T-helper 9 cell (primary cell): ENCODE measurements at places on chromosomes 7 and 10.

- no peak for DNase-seq
These were observed 8.0 kb upstream of the ZMIZ1 start for GRCh38 chr10:79060641-79061255.

- no peak for DNase-seq
These were observed 131.1 kb downstream of the CNNM2 start for GRCh38 chr10:103049237-103049636.

DNA sequence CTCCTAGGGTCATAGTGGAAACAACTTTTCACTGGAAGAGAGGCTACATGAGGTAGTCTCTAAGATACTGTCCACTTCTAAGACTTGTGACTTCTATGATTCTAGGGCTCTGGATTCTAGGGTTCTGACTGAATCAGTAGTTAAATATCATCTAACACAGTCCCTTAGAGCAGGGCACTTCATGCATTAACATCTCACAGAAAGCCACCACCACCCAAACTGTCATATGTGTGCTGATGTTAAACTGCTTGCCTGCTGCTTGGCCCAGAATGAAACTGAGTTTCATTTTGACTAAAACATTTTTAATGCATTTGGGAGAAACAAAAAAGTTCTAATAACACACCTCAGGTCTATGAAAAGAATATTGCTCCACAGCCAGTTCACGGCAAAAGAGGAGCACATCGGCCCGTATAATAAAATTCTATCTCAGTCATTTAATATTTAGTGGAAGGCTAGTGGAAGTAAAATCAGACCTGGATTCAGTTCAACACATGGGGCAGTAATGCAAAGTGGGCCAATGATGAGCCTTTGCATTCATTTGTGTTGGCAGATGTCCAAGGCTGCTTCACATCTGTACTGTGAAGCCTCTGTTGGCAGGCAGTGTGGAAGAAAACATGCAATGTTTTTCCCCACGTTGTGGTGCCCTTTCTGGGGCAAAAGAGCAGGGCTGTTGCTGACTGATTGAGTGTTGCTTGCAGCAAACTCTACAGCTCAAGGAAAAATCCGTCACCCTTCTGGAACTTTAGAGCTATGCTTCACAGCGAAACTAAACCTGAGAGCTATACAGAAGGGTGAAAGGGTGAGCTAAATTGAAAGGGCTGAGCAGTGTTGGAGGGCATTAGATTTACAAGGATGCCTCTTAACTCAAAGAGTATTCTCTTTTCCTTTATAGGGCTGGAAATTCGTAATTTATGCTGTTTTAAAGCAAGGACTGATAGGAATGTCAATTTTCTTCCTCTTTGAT, 33.5 kb upstream of the AUTS2 start:
- DNase-seq, result no peak

DNA sequence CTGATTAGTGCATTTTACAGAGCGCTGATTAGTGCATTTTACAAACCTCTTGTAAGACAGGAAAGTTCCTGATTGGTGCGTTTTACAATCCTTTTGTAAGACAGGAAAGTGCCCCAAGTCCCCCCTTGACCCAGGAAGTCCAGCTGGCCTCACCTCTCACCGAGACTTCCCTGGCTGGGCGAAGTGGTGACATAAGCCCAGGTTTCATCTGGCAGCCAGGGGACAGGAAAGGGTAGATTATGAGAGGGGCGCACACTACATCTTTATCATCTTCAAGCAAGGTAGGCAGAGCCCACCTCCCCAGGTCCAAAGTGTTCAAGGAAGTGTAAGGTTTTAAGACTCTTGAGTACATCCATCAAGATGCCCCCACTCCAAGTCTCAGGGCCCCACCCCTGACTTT, 5.5 kb upstream of the GDF10 start:
- no peak for DNase-seq

DNA sequence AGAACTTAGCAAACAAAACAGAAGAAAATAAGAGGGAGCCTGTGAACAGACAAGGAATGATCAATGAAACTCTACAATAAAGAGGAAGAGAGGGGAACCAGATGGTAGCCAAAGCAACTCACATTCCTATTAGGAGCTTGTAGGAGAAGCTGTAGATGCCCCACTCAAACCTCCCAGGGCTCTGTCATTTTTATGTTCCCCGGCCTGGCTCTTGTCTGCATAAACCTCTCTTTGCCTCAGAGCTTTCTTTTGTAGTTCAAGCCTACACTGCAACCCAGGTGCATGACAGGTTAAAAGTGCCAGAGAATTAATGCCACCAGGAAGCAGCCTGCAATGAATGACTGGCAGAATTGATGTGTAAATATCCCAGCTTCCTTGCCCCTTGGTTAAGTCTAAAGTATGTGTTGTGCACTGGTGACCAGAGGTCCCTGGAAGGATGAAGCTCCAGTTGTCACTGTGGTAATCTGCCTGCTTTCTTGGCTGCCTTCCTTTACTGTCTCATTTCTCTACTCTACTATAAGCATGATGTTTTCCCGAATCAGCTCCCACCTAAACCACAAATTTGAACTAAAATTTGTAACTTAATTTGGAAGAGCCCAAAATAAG, 40.4 kb downstream of the HDAC9 start:
- DNase-seq, result no peak

GRCh38 chr7:125668321-125668993, 738.8 kb upstream of the POT1 start:
- DNase-seq, result no peak

GRCh38 chr10:98041352-98042043, 11.1 kb upstream of the CRTAC1 start:
- DNase-seq, result peak; percentile 17

- DNase-seq, result no peak
These were observed 96.2 kb upstream of the AMPH start for GRCh38 chr7:38727184-38727940.

DNA sequence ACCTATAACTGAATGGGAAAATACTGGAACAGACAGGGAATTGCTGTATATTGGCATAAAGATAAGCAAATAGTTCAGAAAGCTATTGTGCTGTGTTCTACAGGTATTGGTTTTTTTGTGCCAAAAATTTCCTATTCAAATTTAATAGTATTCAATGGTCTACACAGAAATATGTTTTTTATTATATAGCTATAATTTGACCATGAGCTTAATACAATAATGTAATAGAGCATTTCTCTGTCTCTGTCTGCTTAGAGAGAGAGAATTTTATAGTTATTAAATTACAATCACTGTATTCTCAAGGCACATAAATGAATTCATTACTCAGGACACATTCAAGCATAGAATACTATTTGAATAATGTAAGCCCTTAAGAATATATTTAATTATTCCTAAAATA, 62.3 kb upstream of the FZD8 start:
- no peak for DNase-seq

- DNase-seq, result no peak
These were observed 16.8 kb downstream of the OCM2 start for GRCh38 chr7:97973206-97973658.

- DNase-seq, result no peak
These were observed 80.8 kb upstream of the SMIM30 start for GRCh38 chr7:113199136-113199535.

DNA sequence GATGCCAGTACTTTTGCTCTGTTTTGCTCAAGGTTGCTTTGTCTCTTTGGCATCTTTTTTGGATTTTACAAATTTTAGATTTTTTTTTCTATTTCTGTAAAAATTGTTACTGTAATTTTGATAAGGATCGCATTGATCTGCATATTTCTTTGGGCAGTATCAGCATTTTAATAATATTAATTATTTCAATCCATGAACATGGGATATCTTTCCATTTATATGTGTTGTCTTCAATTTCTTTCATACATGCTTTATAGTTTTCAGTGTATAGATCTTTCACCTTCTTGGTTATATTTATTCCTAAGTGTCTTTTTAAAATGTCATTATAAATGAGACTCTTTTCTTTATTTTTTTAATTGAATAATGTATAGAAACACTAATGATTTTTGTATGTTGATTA, 301.6 kb upstream of the SEMA3D start:
- DNase-seq, result no peak

- DNase-seq, result no peak
These were observed 9.8 kb downstream of the ALOX5 start for GRCh38 chr10:45383682-45384330.

DNA sequence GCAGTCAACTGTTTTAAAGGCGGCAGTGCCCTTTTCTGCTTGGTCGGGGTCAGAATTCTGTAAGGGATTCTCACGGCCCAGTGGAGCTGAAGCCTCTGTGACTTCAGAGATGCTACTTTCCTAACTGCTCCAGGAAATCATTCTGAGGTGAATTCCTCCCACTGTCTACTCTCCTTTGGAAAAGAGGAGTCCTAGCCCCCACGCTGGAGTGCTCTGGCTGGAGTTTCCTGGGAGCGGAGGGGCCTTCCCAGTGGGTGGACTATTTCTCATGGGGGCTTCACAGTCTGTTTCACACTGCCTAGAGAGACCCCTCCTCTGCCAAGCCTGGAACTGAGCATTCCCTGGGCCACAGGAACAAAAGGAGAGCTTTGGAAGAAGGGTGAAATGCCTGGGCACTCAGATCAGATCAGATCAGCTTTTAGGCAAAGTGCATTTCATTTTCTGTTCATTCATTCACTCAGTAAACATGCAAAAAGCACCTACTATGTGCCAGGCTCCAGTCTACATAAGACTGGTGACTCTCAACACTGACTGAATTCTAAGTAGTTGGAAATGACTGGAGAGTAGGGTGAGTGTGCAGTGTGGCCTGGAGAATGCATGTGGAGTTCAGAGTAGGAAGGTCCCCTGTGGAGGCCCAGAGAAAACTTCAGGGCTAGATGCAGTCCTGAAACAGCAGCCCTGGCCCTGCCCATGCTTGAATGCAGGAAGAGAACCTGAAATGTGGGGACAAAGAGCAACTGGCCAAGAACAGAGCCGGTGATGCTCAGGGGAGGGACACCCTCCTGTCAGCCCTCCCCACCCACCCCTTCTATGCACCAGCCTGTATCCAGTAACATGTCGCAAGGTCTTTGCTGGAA, 12.2 kb downstream of the ZNF488 start:
- no peak for DNase-seq

DNA sequence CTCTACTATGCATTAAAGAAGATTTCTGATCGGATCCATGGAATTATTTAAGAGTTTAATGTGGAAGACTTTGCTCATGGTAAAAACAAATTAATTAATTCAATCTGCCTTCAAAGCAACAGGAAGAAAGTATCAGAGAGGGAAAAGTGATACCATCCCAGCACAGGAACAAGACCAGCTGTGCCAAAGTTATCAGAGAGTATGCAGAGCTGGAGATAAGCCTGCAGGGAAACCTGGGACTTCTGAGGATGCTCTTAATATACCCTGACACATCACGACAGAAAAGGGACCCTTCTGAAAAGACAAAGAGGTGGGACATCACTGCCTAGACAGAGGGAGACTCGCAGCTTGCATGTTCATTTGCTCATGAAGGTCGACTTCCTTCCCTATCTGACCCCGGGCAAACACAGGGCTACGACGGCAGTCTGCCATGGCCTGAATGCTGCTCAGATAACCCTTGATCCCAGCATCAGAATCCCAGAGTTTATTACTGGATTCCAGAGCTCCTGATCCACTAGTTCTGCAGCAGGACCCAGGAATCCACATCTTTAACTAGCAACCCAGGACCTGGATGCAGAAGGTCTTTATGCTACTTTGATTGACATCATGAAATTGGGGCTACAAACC, 29.5 kb downstream of the FAM171A1 start:
- DNase-seq, result no peak

- no peak for DNase-seq
These were observed 108.5 kb downstream of the TCERG1L start for GRCh38 chr10:131202990-131203389.

DNA sequence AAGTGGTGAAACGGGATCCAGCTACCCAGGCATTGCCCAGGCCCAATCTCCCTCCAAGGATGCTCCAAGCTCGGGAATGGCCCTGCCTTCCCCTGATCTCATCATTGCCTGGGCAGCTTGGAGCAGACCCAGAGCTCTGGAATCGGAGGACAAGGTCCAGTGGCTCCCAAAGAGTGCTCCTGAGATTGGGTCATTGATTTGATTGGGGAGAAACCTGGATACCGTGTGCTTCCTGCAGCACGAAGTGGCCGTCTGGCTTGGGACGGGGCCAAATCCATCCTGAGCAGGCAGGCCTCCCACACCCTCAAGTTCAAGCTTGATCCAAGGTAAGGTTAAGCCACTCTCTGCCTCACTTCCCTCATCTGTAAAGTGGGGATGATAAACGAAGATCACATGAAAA, 69.9 kb downstream of the OAT start:
- no peak for DNase-seq

DNA sequence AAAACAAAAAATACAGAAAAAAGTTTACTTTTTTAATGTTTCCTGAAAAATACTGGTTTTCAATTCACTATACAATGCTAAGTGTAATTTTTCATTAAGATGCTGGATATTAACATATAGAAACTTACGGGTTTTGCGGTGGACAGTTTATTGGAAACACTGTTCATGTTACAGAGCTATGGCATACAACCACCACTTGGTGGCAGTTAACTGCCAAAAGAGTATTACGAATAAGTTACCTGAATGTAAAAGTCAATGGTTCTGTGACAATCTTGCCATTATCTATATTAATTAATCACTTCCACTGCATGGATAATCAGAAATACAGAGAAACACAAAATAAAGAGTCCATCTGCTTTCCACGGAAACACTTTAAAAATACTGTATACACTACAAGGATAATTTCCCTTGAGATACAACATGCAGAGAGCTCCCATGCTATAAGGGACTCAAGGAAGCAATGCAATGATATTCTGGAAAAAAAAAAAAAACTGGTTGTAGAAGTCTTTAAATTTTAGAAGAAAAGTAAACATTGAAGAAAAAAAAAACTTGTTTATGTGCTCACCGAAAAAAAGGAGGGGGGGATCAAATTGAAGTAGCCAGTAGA, 97.0 kb downstream of the TPK1 start:
- DNase-seq, result peak; percentile 2

DNA sequence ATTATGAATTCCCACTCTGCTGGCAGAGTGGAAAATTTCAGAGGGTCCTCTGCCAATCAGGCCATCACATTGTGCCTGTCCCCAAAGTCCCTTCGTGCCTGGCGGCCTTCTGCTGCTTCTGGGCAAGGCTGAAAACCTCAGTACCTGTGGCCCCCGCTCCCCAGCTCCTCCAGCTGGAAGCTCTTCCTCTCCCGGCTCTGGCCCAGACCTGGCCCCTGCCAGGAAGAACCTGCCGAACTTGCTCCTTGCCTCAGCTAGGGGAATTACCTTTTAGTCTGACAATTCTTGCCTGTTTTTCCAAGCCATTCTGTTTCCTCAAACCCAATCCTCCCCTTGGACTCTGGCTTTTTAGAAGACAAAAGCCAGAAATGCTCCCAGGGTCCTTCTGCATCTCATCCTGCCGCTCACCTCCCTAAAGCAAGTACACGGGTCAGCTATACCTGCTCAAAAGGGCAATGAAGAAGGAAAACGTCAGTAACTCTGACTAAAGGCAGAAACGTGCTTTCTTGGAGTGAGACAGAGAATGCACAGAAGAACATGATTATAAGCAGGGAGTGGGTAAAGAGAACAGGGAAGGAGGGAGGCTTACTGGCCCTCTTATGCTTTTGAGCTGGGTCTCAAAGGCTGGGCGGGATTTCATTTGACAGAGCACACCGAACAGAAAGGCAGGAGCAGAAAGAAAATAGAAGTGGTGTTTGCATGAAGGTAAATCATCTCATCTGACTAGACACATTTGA, 28.1 kb upstream of the TRIL start:
- no peak for DNase-seq
